ENCODE measurements at places on chromosomes 3 and 15.

DNA sequence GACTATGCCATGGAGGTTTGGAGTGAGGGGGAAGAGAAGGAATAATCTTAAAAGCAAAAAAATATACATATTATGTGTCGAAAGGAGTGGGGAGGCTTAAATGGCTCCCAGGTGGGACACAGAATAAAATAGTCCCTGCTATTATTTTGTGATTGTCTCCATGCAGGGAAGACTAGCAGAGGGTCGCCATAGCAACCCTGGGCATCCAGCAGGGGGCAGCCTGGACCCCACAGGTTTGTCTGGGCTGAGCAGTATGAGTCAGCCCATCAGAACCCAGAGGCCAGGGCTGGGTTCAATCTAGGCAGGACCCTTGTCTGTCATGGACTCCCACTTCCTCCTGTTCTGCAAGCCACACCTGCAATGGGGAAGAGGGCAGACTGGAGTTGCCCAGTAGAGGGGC is 17.6 kb upstream of the LINGO1 start:
- DNase-seq: no peak

GRCh38 chr3:194632809-194633348 is 340 bp downstream of the TMEM44 start:
- DNase-seq: no peak

DNA sequence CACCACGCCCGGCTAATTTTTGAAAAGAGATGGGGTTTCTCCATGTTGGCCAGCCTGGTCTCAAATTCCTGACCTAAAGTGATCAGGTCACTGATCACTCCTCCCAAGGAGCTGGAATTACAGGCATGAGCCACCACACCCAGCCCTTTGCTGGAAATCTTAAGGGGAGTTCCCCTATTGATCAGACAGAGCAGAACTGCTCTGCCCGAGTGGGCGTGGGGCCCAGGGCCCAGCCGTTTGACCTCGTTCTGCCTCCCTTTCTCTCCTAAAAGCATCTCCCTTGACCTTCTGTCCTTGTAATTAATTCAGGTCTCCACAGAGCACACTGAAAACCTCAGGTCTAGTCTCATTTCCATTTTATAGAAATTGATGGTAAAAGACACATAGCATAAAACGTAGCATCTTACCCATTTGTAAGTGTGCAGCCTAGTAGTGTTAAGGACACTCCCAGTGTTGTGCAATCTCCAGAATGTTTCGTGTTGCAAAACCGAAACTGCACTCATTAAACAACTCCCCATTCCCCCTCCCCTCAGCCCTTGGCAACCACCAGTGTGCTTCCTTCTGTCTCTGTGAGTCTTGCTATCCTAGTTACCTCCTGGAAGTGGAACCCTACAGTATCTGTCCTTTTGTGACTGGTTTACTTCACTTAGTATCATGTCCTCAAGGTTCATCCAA is 89.3 kb downstream of the SLCO3A1 start:
- peak; percentile 48 for DNase-seq

DNA sequence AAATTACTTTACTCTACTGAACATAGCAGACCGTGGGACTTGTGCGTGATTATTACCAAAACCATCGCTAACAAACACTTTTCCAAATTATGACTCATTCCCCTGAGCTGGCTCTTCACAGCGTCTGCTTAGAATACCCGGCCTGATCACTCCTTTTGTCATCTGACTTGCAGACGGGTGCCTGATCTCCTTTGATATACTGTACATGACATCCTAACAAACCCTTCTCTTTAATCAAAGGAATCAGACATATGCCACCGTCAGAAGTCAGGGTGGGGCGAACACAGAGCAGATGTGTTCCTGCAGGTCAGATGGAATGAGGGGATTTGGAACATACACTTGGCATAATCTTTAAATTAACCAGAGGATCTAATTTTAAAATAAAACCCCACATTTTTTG is 48.5 kb upstream of the SH3GL3 start:
- no peak for DNase-seq

- DNase-seq: no peak
These were observed 66.2 kb downstream of the SSR3 start for GRCh38 chr3:156488767-156489166.

- no peak for DNase-seq
These were observed 2.6 kb upstream of the PLOD2 start for GRCh38 chr3:146163584-146163983.

DNA sequence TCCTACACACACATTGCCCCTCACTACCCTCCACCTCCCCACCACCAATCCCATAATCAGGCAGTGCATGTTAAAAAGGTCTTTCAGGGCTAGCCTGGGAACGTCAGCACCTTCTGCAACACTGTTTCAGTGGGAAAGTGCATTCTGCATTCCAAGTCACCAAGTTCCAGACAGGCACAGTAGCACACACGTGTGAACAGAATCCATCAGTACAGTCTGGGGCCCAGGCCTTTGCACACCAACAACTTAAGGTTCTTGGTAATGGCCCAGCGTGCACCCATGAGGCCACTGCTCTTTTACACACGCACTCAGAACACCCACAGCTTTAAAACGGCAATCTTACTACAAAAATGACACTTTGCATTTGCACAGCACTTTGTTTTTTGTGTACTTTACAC is 1.2 kb downstream of the ANXA2 start:
- no peak for DNase-seq

DNA sequence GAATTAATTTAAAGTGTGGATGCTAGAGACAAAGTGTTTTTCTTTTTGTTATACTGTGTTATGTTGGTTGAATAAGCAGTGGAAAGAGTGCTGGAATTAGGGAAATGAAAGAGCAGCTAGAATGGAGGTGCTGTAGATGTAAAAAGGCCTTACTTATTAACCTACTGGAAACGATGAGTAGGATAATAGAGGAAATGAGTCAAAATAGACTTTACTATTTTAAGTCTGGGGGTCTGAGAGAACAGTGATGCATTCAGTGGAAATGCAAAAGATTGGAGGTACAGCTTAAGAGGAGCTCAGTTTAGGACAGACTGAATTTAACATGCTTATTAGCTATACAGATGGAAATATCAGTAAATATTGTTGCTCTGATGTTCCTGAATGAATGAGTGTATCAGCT is 674.0 kb downstream of the OTOL1 start:
- DNase-seq: no peak

- DNase-seq: no peak
These were observed 125.4 kb upstream of the RAD18 start for GRCh38 chr3:9088441-9089353.

DNA sequence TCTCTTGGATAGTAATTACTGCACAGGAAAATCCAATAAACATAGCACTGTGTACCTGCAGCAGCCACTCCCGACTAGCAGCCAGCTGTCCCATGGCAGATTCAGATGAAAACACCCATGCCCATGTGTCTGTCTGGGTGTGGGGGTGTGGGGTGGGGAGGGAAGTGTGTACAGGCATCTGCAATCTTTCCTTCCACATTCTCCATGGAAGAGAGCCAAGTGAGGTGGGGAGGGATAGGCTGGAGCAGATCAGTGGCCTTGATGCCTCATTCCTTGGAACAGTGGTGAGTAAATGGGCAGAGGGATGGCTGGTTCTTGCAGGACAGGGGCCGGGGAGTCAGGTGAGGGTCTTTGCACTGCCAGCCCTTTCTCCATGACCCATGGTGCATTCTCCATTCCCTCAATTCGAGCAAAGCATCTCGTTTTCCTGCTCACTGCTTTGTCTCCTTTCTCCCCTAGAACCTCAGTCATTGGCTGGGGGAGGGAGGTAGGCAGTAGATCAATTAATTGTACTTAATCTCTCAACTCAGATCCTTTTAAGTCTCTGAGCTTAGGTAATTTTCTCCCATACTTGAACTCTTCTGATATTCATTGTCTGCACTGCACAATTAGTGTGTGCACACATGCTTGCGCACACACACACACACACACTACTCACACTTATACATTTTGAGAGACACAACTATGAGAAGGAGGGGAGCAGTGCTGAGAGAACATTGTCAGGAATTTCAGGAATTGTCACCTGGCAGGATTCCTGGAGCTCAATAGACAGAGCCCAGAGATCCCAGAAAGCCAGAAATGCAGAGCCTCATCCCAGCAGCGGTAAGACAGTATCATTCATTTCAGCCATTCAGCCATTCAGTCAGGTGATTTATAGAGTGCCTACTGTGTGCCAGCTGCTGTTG is 31.9 kb downstream of the PDIA5 start:
- no peak for DNase-seq

DNA sequence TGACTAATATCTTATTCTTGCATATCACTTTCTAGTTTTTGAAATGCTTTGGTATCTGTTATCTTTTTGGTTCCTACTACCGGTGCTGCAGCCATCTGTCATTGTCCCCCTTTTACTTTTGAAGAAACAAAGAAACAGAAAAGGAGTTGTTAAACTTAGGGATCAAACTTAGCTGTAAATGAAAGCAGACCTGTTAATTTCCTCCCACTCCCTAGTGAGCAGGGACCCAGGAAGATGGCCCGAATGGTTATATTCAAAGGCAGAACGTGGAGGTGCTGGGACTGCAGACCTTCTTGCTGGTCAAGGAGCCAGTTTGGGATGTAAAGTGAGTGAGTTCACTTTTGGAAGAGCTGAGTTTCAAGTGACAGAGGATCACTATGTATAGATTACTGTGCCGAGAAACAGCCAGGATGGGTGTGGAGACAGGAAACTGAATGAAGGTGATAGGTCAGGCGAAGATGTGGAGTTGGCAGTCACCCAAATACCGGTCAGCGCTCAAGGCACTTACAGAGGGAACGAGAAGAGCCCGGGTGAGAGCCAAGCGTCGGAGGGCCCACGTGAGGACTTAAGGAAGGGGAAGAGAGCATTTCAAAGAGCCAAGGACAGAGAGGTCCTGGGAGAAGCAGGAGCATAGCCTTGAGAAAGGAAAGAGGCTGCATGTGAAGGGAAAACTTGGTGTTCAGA is 20.1 kb downstream of the KBTBD8 start:
- no peak for DNase-seq

GRCh38 chr3:71805199-71805598 is 20.3 kb upstream of the PROK2 start:
- no peak for DNase-seq

GRCh38 chr3:55854494-55854893 is 367.4 kb upstream of the WNT5A start:
- no peak for DNase-seq

- DNase-seq: no peak
These were observed 1026.2 kb upstream of the NR2F2 start for GRCh38 chr15:95304151-95304946.

GRCh38 chr3:13881536-13882410 is 1.9 kb upstream of the WNT7A start:
- no peak for DNase-seq

- no peak for DNase-seq
These were observed 37.4 kb downstream of the FRMD5 start for GRCh38 chr15:44157679-44158078.

- no peak for DNase-seq
These were observed 247.7 kb downstream of the VGLL3 start for GRCh38 chr3:86743233-86743632.

DNA sequence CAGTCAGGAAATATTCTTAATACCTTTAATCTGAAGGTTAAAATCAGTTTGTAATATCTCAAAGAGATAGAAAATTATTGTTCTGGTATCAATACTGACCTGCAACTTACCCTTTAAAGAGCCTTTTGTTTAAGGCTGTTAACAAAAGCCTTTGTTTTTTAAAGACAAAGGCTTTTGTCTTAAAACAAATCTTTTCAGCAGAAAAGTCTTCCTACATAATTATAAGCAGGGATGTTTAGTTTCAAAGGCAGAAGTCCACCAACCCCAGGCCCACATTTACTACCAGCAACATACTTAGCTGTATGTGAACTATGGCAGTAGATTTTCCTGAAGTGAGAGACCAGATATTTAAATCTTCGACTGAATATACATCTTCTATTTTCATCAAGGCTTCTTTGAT is 36.2 kb downstream of the SLC30A4 start:
- DNase-seq: peak; percentile 43

DNA sequence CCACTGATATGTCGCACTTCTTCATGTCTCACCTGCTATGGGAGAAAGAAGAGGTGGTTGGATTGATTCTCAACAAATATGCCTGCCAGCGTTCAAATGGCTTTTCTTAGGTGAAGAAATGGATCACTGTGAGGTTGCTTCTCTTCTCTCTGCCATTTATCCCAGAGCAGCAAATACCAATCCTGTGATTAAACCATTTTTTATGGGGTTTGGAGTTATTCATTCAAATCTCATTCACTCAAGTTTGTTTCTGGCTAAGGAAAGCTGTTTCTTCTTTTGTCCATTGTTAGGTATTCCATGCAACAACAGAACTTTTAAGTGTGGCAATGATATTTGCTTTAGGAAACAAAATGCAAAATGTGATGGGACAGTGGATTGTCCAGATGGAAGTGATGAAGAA is 12.2 kb upstream of the C3orf52 start:
- no peak for DNase-seq

DNA sequence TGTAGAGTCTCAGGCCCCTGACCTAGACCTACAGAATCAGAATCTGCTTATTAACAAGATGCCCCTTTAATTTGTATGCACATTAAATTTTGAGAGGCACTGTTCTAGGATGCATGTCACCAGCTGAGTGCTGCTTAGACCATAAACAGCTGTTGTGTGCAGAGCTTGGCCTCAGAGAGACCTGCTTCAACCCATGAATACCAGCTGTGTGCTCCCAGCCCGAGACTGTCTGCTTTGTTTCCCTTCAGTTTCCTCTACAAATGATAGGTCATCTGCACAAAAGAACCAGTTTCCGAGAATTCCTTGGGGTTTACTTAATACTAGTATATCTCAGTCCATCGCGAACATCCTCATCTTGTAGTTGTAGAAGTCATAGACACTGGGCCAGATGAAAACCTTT is 158.5 kb upstream of the PFN2 start:
- DNase-seq: no peak

DNA sequence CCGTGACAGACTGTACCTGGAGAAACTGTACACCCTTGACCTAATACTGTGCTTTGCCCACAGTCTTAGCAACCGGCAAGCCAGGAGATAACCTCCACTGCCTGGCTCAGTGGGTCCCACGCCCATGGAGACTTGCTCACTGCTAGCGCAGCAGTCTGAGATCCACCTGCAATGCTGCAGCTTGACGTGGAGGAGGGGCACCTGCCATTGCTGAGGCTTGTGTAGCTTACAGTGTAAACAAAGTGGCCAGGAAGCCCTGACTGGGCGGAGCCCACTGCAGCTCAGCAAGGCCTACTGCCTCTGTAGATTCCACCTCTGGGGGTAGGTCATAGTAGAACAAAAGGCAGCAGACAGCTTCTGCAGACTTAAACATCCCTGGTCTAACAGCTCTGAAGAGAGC is 189.3 kb downstream of the EDEM1 start:
- no peak for DNase-seq

- DNase-seq: no peak
These were observed 3.1 kb downstream of the ATP2B2 start for GRCh38 chr3:10502185-10502880.

GRCh38 chr15:100114100-100114499 is 227.7 kb downstream of the ADAMTS17 start:
- no peak for DNase-seq

GRCh38 chr15:44535523-44536301 is 1.2 kb upstream of the EIF3J start:
- no peak for DNase-seq

- no peak for DNase-seq
These were observed 180.2 kb upstream of the ROBO1 start for GRCh38 chr3:79947957-79948356.

All from hippocampal formation (tissue), 2 donors.